Lung (tissue), 17 donors: ENCODE measurements at places on chromosomes 13 and 19. TPM values are rescaled to one million over a fixed set of nuclear protein-coding genes. Genes with fewer than 3 reads are reported as not detected.

- no peak for DNase-seq
Measured at GRCh38 chr13:73171271-73171682, 112.5 kb downstream of the KLF5 start.

GRCh38 chr13:38514575-38514974, 164.9 kb downstream of the UFM1 start:
- no peak for DNase-seq

Gene TFPT
- 12.1 TPM for total RNA-seq

DNA sequence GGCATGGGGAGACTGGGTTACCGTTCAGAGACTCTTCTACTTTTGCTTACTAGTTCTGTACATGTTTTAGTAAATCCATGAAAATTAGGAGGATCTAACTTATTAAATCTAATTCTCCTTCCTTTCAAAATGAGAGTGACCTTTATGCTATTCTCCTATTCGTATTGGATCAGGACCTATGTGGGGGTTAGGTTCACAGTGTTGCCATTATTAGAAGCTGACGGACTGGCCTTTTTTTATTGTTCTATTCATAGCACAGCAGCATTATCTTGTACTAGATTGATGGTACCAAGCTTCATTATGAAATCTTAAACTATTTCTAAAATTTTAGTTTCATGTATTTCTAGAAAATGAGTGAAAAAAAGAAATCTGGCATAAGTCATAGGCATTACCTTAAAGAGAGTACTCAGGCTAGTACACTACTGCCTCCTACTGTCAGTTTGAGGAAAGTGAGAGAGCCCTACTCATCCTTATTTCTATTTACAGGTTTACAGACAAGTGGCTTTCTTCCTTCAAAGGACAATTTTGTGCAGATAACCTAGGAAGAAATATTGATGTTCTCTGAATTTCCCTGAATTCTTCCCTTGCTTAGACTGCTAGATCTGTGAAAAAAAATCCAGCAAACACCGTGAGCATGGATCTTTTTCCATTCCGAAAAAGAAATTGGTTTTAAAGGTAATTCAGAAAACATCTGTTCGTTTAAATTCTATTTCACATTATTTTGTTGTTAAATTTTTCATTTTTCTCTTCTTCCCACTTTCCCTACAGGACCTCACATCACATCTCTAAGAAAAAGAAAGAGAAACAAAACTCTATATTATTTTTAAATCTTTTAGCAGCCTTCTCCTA, 485.5 kb downstream of the DIAPH3 start:
- peak; percentile 61 for DNase-seq

Gene HRC
- 0.18 TPM for total RNA-seq

- no peak for DNase-seq
Measured at GRCh38 chr13:40456397-40456953, 210.0 kb downstream of the FOXO1 start.

- peak; percentile 79 for DNase-seq
Measured at GRCh38 chr19:55341171-55341588, 1.5 kb downstream of the KMT5C start.

- no peak for DNase-seq
Measured at GRCh38 chr19:41399091-41399490, 1.5 kb downstream of the BCKDHA start.

GRCh38 chr19:38850436-38850975, 720 bp upstream of the HNRNPL start:
- peak; percentile 100 for DNase-seq

GRCh38 chr13:79625517-79625916, 144.6 kb downstream of the NDFIP2 start:
- no peak for DNase-seq

GRCh38 chr19:5186293-5187050, 154.1 kb downstream of the PTPRS start:
- DNase-seq = no peak

GRCh38 chr13:73904625-73905024, 229.6 kb downstream of the KLF12 start:
- DNase-seq = no peak

DNA sequence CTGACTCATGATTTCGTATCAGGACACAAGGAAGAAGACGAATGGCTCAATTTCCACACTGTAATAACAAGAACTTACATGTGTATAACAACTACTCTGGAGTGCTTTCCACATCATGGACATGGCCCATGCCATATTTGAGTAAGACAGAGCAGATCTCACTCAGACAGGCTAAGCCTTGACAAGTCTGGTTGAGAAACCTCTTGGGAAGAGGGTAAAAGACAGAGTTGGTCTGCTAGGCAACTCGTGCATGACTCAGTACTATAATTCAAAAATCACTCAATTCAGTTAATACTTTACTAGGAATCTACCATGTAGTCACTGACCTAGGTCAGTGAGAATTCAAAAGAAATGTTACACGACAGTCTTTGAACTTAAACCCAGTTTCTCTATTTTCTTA, 5.7 kb upstream of the THSD1 start:
- DNase-seq = no peak

DNA sequence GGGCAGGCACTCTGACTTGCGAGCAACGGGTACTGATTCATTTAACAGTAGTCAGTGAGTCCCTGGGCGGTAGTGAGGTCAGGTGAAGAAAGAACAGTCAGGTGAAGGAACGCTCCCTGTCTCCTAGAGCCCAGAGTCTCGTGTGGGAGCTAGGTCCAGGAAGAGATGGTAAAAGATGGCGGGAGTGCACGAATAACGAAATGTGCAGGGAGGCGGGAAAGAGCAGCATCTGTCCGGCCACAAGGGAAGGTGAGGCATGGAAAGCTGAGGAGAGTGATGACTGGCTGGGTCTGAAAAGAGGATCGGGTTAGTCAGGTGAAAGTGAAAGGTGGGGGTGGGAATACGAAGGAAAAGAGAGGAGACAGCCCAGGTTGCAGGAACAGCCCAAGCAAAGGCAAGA, 63.9 kb upstream of the SLC15A1 start:
- DNase-seq = no peak

Gene FAM216B
- 70.4 TPM for total RNA-seq

- peak; percentile 40 for DNase-seq
Measured at GRCh38 chr13:111027458-111028439, 87.4 kb upstream of the ARHGEF7 start.

DNA sequence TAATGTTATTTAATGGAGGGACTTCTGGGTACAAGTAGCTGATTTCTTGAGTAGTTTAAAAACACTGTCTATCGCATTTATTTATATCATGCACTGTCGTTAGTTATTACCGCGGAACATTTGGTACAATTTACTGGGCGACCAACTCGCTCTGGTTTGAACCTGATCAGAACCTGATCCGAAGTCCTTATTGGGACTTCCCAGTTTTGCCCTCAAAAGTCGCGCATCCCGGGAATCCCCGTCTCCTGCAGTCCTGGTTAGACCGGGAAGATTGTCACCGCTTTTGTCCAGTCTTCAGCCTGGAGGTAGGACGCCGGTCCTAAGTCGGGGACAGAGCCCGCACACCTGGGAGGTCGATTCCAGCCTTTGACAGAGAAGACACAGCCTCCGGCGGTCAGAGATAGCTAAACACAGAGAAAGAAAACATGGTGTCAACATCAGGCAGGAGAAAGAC, 694 bp downstream of the CLN5 start:
- peak; percentile 56 for DNase-seq

DNA sequence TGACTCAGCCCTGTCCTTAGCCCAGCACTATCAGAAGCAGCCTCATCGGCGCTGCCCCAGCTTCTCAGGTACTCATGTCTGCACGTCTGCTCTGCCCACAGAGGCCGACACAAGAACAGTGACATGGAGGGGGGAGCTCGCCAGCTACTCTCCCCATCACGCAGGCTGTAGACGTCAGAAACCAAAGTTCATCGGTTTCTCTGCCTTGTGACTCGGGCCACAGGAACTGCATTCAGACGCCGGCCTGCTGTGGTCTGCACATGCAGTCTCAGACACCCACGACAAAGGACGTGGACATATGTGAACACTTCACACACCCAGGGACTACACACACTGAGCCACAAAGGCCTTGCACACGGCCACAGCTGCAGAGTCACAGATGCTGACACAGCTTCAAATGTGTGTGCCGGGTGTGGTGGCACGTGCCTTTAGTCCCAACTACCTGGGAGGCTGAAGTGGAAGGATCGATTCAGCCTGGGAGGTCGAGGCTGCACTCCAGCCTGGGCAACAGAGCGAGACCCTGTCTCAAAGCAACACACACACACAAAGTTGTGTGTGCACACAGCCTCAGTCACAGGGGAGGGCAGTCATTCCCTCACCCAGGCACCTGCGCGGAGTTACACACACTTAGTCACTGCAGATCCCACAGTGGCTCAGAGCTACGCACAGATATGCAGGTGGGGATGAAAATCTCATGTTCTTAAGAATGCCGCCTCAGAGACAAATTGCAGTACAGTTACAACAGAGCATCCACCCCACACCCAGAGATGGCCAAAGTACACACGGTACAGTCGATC, 4.9 kb upstream of the ZFP36 start:
- peak; percentile 21 for DNase-seq
